A172 (cell line): ENCODE measurements at places on chromosomes 6 and 20. TPM values are rescaled to one million over a fixed set of nuclear protein-coding genes. Genes with fewer than 3 reads are reported as not detected.

DNA sequence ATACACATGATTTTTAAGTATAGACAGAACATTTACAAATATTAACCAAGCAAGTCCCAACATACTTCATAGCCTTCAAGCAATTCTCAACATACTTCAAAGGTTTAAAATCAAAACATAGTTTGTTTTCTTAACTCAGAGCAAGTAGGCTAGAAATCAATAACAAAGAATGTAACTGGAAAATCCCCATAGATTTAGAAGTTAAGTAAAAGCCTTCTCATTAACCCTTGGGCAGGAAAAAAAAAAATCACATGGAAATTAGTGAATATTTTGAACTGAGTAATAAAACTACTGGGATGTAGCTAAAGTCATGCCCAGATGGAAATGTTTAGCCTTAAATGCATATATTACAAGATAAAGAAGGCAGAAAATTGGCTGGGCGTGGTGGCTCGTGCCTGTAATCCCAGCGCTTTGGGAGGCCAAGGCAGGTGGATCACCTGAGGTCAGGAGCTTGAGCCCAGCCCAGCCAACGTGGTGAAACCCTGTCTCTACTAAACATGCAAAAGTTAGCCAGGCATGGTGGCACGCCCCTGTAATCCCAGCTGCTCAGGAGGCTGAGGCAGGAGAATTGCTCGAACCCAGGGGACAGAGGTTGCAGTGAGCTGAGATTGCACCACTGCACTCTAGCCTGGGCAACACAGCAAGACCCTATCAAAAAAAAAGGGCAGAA lies 316.1 kb downstream of the TAF4 start:
- DNase-seq: no peak

DNA sequence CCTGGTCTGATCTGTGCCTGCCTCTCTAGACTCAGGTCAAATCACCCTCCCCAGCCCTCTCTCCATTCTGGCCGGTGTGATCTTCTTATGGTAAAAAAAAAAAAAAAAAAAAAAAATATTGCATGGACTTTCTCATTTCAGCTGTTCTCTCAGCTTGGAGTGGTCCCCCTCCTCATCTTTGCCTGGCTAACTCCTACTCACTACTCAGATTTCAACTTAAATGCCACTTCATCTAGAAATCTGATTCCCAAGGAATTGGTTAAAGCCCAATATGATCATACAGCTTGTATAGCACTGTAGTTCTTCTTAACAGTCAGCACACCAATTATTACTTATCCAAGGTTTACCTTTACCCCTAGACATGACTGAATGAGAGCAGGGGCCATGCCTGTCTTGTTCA lies 105.9 kb upstream of the CARMIL1 start:
- peak; percentile 9 for DNase-seq

GRCh38 chr20:58481481-58482021 lies 33.6 kb downstream of the APCDD1L start:
- DNase-seq: no peak

DNA sequence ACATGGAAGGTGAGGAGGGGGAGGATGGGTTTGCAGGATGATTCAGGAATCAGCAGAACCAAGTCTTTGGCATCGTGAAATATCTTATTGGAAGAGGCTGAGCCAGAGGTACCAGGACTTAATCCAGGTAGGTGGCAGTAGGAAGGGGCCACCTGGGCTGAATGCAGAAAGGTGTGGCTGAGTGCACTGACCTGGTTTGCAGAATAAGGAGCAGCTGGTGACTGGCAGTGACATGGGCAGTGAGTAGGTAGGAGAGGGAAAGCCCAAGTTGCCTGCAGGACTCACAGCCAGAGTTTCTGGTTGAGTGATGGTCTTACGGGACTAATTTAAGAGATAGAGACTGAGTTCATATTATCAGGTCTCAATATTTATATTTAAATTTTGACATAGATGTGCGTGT lies 1.1 kb upstream of the PBOV1 start:
- no peak for DNase-seq

Gene DLGAP4
- 23.0 and 29.6 TPM in 2 replicates for total RNA-seq

Gene SAMD5
- 1.8 and 2.7 TPM in 2 replicates for total RNA-seq
